ENCODE measurements at places on chromosomes 3 and 15.
A peak's percentile ranks its signal among the peaks of the same experiment; 100 is the strongest.

GRCh38 chr15:100569391-100569790 lies 32.6 kb downstream of the LINS1 start:
- ATAC-seq: no peak

DNA sequence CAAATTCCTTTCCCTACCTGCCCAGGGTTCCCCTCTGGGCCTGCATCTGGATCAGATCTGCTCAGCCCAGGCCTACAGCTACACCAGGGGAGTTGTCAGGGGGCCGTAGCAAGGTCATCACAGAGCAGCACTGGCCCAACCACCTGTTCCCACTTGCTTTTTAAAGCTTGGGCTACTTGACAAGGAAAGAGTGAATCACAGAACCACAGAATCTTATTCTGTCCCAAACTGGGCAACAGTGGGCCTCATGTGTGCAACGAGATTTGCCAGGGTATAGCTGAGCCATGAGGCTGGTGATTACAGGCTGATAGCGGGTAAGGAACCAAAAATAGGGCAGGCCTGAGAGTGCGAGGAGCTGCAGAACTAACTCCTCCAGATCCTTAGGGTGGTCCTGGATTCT lies 66.7 kb downstream of the MYLK start:
- ATAC-seq: no peak

DNA sequence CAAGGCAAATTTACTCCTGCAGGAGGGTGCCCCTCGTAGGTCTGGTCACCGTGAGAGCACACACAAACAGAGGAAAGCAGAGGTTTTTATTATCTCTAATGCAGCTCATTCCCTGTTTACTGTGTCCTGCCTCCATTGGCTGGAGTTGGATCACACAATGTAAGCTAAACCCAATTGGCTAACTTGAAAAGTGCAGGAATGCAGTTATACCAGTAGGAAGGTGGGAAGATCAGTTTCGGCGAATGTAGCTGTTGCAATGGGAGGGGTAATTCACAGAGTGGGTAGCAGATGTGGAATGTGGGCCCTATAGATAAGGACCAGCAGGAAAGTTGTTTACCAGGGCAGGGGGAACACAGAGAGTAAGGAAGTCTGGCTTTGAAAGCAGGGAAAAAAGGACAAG lies 42.5 kb upstream of the NPAP1 start:
- ATAC-seq: no peak

DNA sequence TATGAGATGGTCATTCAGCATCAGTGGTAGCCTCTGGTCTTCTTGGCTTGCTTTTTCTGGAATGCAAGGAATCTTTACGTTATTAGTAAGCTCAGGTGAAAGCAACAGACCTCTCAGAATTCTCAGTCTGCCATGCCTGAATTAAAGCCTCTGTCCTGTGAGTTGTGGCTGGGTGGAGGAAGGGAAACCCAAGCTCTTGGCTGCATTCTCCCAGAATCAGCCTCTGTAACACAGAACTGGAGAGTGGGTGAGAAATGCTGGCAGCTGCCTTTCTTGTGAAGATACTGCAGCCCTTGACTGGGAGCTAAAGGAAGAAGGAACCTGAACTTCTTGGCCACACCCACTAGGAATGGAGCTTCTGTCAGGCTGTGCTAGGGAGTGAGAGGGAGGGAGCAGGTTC lies 505.8 kb downstream of the EPHA3 start:
- ATAC-seq: no peak

GRCh38 chr3:49952924-49953323 lies 13.0 kb downstream of the RBM6 start:
- ATAC-seq: no peak

DNA sequence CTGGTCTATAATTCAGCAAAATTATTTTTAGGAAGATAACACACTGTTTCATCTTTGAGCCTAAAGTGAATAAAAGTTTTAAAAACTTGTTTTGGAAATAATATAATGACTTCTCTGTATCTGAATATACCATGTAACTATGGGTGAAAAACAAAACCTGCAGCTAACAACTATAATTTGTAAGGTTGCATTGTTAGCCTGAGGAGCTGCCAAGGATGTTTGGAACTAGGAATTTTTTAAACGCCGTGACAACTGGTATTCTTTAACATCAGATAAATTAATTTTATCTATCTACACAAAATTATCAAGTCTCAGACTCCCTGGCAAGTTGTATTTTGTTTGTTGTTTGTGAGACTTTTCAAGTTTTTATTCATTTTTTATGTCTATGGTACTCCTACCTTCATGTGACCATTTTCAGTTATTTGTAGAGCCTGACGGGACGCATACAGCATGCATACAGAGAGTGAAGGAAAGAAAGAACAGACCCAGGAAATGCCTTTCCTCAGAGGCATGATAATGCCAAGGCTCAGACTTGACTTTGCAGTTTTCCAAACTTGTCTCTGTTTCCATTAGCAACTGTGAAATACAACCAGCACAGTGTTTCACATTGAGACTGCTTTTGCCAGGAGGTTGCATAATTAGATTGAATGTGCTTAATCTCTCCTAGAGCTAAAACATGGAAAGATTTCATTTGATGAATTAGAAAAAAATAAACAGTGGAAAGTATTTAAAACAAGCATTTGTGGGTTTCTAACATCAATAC lies 60.8 kb upstream of the ARHGEF26 start:
- peak; percentile 46 for ATAC-seq

DNA sequence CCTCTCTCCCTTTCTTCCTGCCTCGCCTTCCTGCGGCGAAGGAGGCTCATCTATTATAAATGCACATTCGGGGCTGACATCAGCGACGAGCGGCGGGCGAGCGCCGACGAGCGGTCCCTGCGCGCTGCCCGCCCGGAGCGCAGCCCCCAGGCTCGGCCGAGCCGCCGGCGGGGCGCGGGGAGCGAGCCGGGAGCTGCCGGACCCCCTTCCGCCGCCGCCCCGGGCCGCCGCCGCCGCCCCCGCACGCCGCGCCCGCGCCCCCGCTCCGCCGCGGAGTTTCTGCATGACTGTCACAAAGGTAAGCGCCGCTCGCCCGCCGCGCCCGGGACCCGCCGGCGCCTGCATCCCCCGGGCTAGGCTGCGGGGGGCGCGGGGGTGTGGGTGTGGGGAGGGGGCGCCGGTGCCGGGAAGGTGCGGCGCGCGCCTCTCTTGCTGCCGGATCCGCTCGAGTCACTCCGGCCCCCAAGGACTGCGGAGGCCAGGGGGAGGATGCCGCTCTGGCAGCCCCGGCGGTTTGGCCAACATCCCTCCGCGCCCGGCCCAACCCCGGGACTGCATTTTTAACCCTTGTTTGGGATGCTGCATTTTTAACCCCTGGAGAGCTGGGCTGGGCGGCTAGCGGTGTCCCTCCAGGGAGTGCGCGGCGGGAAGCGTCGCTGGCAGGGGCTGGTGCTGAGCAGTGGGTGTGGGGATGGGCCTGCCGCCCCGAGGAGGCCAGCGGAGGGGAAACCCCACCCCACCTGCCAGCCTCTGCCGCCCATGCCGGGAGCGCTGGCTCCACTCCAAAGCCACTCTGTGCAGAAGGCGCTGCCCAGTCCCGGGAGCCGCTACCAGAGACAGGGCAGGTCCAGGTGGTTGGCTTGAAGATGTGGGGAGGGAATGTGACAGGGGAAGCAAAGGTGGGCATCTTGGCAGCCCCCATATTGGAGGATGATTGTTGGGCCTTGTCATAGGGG lies at the start of gene CORO2B:
TSS of gene CORO2B (plus strand) at position 14 of the 956 bp plus-strand sequence. CDS start at position 284, 270 bp downstream.
- ATAC-seq: no peak

GRCh38 chr3:69784954-69785514 lies 45.8 kb downstream of the MITF start:
- ATAC-seq: peak; percentile 59

- no peak for ATAC-seq
These were observed 14.5 kb downstream of the TIGIT start for GRCh38 chr3:114308377-114308776.

GRCh38 chr15:63322541-63322940 lies 45.1 kb downstream of the APH1B start:
- ATAC-seq: peak; percentile 4

GRCh38 chr3:59963676-59964075 lies 913.9 kb upstream of the CFAP20DC start:
- no peak for ATAC-seq

DNA sequence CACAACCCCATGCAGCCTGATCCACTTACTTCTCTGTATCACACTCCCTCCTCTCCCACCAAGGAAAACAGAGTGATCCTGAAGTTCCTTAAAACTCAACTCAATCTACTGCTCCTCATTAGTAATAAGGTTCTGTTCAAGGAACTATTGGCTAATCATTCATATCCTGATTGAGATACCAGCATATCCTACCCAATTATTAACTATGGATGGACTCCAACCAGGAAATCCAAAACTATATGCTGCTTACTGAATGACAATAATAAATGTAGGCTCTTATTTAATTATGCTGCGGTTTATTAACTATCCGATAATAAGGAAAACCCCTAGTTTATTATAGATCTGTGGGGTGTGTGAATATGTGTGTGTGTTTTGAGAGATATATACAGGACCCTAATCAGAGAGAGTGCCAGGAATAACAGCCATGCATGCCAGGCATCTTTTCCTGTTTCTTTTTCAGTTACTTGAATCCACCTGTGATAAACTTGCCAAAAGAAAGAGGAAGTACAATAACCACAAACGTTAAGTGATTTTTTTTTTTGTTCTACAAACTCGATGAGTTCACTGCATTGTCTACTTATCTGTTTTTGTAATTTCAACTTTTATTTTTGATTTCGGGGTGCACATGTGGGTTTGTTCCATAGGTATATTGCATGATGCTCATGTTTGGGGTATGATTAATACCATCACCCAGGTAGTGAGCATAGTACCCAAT lies 1031.7 kb upstream of the CFAP20DC start:
- no peak for ATAC-seq

DNA sequence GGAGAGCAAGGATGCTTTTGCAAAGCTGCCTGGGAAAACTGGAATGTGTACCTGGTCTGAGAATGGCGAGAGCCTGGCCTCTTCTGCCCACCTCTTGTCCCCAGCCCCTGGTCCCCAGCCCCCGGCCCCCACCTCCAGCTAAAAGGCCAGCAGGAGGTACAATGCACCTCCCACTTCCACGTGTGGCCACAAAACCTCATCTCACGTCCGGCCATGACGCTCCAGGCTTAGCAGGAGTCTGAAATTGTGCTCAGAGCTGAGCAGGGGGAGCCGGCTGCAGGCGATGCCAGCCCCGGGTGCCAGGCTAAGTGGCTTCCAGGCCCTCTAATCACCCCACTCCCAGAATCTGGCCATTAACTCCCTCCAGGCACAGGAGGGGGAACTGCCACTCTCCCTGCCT lies 83.1 kb upstream of the PRR20G start:
- no peak for ATAC-seq

DNA sequence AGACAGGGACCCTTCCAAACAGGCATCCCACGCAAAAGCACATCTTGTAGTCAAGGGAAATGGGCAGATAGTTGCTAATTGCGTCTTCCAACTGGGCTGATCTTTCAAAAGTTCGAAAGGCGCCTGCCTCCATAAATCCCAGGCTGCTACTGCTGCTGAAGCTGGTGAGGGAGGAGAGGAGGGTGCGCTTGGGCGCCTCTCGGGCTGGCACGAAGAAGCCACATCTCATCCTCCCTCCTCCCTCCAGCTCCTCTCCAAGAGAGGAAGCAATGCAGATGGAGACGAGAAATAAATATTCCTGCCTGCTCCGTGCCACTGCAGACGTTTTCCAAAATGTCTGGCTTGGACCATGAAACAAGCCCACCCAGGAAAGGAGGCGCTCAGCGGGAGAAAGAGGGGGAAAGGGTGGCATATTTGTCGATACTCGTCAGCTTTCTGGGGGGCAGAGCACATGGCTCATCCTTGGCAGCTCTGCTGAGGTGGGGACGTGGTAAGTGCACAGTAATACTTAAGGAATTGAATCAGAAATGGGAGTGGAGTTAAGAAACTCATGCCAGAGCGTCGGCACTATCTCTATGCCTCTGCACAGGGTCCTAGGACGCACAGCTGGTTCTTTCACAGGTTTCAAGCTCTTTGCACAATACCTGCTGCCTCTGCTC lies 88.9 kb upstream of the FEZF2 start:
- no peak for ATAC-seq

DNA sequence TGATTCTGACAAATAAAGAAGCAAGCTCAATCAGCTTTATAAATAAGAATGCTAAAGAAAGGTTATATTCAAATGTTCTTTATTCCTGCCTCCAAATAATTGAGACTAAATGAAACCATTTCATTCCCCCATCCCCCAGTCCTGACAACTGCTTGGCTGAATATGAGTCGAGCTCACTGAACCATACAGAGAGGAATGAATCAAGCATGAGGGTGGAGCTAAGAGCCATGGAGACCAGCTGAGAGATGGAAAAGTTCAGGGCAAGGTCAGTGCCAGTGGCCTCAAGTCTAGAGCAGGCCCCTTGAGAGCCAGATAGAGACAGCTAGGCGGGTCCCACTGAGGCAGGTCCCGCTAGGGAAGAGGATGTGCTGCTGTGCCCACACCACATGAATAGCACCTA lies 188.7 kb upstream of the EIF1B start:
- ATAC-seq: peak; percentile 92

DNA sequence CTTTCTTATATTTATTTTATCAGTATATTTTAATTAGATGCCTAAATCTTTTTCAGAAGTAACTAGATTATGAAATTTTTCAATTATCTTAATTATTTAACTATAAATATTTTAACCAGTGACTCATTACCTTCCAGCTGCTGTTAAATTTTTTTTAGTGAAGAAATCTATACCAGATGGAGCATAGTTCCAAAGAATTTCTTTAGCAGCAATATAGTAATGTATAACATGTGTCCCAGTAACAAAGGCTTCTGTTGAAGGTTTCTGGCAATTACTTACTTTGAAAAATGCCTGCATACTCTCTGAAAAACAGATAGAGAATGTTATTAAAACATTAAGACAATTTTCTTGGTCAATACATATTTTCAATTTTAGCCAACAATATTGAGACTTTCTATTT lies 45.1 kb upstream of the CP start:
- no peak for ATAC-seq

DNA sequence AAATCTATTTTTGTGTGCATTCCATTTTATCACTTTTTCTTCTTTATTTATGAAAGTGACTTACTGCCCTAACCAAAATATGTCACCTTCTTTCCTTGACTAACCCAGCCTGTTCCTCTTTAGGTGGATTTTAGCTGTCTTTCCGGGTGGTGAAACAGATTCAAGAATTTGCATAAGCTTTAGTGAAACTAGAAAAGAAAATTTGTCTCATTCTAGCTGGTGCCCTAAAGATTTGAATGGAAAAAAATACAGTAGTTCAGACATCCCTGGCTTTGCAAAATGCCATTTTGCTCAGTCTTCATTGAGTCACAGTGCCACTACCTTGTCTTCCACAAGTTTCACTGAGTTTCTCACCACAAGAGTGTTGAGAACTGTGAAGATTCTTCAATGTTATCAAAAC lies 28.2 kb upstream of the CCDC50 start:
- ATAC-seq: peak; percentile 18

DNA sequence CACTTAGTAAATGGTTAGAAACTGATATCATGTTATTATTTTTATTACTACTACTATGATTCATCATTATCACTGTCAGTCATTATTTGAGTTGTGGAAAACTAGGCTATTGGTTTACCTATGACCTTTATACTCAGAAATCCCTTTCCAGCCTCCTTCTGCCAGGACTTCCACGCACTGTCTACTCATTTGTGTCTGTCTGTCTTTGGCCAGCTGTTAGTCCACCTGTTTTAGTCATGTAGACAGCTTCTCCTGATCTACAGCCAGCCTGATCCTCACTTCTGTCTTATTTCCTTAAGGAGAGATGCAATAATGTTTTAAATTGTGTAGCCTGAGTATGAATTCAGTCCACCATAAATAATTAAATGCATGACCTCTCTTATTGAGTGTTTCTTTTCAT lies 162.8 kb downstream of the EPHA3 start:
- ATAC-seq: no peak

All from esophagus mucosa (tissue), 1 donor.